NCI-H226 (cell line): ENCODE measurements at places on chromosomes 2 and 18.

DNA sequence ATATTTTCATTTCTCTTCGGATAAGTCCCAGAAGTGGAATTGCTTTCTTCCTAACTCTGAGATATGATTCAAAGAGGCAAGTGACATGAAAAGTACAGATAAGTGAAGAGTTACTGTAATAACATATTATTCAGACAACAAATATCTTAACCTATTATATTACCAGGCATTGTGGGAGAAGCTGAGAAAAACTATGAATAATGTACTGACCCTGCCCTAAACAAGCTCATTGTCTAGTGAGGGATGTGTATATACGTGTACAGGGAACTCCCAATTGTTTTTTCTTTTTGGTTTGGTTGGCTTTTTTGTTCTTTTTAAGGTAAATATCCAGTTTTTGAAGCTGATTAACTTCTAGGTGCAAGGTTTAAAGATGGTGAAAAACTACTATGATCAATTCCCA lies 26.5 kb downstream of the NCKAP1 start:
- no peak for DNase-seq

DNA sequence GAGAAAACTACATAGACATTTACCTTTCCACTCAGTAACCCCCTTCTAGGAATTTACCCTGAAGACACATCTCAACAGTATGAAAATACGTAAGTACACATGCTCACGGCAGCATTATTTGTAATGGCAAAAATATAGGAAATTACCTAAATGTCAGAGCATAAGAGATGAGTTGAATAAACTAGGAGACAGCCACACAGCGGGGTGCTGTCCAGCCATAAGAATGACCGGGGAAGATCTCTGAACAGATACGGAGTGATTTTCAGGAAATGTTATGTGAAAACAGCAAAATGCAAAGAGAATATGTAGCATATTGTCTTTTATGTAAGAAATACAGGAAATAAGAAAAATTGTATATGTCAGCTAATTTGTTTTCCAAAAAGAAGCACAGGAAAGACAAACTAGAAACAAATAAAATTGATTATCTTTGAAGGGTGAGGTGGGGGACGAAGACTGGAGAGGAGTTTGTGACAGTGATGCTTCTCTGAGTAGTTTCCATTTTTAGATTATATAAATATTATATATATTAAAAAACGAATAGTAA lies 195.4 kb downstream of the HAUS1 start:
- DNase-seq = no peak

- DNase-seq = no peak
These were observed 463 bp downstream of the PPP1CB start for GRCh38 chr2:28751956-28752630.

DNA sequence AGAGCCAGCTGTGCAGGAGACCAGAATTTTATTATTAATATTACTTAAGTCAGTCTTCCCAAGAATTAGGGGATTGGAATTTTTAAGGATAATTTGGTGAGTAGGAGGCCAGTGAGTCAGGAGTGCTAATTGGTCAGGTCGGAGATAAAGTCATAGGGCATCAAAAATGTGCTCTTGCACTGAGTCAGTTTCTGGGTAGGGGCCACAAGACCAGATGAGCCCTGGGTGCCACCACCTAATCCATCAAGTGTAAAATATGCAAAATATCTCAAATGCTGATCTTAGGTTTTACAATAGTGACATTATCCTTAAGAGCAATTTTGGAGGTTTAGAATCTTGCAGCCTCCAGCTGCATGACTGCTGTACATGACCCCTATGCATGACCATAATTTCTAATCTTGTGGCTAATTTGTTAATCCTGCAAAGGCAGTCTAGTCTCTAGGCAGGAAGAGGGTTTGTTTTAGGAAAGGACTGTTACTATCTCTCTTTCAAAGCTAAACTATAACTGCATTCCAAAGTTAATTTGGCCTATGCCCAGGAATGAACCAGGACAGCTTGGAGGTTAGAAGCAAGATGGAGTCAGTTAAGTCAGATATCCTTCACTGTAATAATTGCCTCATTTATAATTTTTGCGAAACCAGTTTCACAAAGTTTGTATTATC lies 215.9 kb downstream of the RNF152 start:
- DNase-seq = no peak
